Dorsolateral prefrontal cortex (tissue), 122 donors: ENCODE measurements at places on chromosomes 7 and 10. TPM values are rescaled to one million over a fixed set of nuclear protein-coding genes. Genes with fewer than 3 reads are reported as not detected.
A peak's percentile ranks its signal among the peaks of the same experiment; 100 is the strongest.

DNA sequence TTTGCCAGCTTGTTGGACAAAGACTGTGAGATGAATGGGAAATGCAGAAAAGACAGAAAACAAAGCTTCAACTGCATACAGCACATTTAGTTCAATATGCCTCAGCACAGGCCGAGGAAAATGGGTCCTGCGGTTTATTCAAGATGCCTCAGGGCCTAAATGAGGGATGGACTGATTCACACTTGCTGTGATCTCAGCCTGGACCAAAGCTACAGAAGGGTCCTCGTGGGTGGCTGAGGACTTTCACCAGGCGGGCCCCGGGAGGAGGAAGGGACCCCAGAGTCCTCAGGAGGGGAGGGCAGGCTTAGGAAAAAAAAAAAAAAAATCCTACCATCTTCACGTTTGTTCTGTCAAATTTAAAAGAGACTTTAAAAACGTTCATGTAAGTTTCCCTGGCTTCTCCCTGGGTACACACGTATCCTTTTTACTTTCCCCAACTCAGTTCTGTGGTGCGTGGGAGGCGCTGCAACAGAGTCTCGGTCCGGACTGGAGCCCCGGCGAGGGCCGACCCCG, 624 bp upstream of the ZNF783 start:
- no peak for DNase-seq

- DNase-seq, result no peak
Measured at GRCh38 chr10:24826009-24826408, 102.3 kb upstream of the ARHGAP21 start.

- no peak for DNase-seq
Measured at GRCh38 chr10:97468162-97468561, 22.2 kb downstream of the ZDHHC16 start.

GRCh38 chr7:79668292-79668691, 214.8 kb upstream of the MAGI2 start:
- DNase-seq, result no peak

GRCh38 chr10:4069491-4069890, 284.5 kb upstream of the KLF6 start:
- DNase-seq, result no peak

DNA sequence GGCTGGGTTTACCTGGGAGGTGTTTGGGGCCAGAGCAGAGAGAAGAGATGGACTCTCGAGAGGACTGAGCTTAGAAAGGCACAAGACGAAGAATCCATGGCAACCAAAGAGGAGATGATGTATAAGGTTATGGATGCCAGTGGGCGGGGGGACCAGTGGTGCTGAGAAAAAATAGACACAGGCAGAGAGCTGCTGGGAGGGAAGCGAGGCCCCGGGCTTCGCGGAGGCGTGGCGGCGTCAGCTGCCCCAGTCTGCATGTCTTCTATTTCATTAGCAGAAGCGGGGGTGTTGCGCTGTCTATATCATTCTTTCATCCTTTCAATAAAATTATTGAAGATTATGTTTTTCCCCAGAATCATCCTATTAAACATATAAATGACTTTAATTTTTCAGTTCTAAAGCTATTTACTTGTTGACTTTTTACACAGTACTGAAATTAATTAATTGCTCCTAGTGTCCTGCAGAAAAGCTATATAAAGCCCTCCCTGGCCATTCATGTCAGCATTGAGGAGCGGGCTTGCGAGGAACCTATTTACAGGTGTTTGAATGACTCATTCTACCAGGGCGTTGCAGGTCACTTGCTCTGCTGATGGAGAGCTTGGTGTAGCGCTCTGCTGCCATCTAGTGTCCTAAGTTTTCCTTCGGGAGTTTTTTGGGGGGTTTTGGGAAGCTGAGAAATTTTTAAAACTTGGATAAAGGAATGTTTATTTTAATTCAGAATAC, 42.9 kb upstream of the BHLHA15 start:
- peak; percentile 58 for DNase-seq

Gene DDC
- total RNA-seq, result not detected

GRCh38 chr7:100599911-100600729, 2.0 kb upstream of the PCOLCE start:
- no peak for DNase-seq

DNA sequence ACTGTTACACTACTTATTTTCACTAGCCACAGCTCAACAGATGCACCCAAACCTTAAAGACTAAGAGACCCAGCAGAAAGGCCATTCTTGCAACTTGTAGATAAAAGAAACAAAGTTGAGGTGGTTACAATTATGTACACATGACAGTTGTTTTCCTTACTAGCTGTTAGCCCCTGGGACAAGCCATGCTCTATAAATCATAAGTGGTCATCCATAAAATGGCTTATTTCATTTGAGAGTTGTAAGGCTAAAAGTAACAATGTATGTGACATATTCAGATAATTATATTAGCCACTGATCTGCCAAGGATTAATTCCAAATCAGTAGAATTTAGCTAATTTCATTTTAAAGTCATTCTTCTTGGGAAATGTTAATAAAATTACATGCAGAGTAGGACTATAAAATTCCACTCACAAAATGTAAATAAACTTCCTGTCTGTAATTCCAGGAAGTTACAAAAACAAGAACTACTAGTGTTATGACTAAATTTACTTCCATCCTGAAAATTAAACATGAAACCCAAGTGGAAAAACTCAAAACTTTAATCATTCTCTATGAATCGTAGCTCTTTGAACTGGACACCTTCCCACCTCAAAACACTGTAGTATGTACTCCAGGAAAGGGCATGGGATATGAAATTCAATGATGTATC, 13.3 kb downstream of the SLC37A3 start:
- DNase-seq, result no peak

DNA sequence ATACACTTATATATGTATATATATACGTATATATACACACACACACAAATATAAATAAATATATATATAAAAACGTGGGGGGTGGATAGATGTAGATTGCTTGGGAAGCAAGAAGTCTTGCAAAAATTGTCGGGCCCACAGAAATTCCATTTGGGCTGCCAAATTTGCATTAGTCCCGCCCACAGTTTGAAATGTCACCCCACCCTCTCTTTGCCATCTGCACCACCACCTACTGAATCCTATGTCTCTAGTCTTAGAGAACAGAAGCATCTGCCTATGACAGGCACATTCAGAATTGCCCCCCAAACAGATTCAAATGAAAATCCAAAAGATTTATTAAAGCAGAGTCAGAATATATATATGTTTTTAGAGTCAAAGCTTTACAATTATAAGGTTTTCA, 25.6 kb upstream of the CACNA2D1 start:
- no peak for DNase-seq

DNA sequence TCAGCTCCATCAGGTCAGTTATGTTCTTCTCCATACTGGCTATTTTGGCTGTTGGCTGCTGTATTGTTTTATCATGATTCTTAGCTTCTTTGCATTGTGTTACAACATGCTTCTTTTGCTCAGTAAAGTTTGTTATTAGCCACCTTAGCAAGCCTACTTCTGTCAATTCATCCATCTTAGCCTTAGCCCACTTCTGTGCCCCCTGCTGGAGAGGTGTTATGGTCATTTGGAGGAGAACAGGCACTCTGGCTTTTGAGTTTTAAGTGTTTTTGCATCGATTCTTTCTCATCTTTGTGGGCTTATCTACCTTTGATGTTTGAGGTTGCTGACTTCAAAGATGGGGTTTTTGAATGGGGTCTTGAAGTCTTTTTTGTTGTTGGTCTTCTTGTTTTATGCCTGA, 204.6 kb upstream of the FOXP2 start:
- DNase-seq, result no peak

Gene PKD2L1
- 5.6 TPM for total RNA-seq

DNA sequence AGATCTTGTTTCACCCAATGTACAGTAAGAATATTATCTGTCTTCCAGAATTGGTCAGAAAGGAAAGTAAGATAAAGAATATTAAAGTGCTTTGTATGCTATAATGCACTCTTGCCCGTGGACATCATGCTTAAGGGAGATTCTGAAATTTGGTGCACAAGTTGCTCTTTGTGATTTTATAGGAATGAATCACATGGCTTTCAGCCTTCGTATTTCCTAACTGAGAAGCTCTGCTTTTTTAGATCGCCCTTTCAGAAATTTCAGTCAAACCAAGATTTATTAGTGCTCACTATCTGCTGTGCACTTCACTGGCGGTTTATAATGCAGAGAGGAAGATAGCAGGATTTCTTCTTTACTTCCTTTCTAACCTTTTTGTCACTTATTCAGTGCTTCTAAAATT, 1248.5 kb upstream of the LRRN3 start:
- DNase-seq, result no peak

GRCh38 chr10:12443026-12443425, 93.7 kb downstream of the CAMK1D start:
- no peak for DNase-seq

DNA sequence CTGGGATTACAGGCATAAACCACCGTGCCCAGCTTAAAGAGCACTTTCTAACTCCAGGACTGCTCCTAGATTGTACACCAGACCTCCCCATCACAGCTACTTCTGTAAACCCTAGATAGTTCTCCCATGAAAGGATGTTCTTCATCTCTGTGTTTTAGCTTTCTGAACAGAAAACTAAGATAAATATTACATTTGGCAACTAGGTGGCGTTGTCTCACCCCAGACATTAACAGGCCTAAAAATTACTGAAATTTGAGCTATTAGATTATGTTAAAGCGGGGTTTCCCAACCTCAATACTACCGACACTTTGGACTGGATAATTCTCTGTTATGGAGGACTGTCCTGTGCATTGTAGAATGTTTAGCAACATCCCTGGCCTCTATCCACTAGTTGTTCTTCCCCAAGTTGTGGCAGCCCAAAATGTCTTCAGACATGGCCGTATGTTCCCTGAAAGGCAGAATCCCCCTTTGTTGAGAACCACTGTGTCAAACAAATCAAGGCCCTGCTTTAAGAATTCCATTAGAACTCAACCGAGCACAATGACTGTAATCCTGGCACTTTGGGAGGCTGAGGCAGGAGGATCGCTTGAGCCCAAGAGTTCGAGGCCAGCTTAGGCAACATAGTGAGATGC, 19.1 kb downstream of the ATOH7 start:
- no peak for DNase-seq

Gene MBLAC1
- total RNA-seq, result 8.0 TPM

DNA sequence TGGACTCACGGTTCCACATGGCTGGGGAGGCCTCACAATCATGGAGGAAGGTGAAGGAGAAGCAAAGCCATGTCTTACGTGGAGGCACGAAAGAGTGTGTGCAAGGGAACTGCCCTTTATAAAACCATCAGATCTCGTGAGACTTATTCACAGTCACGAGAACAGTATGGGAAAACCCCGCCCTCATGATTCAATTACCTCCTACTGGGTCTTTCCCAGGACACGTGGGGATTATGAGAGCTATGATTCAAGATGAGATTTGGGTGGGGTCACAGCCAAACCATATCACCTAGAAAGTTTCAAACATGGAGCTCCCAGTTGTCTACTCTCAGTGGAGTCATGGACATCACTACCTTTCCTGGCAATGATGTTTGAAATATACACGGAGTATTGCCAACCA, 49.6 kb downstream of the CYCS start:
- DNase-seq, result no peak

DNA sequence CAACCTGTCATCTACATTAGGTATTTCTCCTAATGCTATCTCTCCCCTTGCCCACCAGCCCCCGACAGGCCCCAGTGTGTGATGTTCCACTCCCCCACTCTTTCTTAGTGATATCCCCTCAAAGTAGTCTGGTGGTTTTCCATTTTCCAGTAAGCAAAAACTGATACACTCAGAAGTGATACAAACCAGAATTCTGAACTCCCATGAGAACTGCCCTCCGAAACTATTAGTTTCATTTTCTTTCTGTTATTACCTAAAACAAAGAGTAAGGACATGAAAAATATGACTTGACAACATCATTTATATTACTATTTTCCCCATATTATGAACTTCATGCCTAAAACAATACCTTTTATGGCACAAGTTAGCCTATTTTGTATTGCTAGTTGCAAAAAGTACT, 175.0 kb downstream of the OTUD1 start:
- DNase-seq, result no peak

DNA sequence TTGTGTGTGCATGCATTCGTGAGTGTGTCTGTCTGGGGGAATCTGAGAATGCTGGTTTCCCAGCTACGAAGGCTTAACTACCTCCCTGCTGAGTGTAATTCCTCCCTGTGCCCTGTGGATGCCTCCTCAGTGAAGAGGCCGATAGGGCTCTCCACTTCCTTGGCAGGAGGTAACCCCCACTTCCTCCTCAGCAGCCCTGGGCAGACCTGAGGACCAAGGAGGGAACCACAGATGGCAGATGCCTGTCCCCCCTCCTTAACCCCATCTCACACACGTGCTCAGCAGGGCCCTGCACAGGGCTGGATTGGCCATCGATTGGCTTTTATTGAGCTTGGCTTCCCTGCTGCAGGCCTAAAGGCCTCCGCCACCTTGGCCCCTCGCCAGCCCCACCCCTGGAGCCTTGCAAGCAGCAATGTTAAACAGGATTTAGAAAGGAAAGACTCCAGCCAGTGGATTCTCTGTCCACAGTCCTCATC, 45.6 kb upstream of the LRRC4 start:
- peak; percentile 36 for DNase-seq

- DNase-seq, result no peak
Measured at GRCh38 chr7:95097291-95097690, 189.9 kb downstream of the PPP1R9A start.

- no peak for DNase-seq
Measured at GRCh38 chr7:34011017-34011695, 105.8 kb downstream of the BMPER start.

Gene CYP26A1
- 3.5 TPM for total RNA-seq

GRCh38 chr10:14723052-14723689, 51.5 kb downstream of the FAM107B start:
- no peak for DNase-seq

- no peak for DNase-seq
Measured at GRCh38 chr10:30503700-30504266, 69.8 kb downstream of the MAP3K8 start.

- DNase-seq, result peak; percentile 76
Measured at GRCh38 chr7:39949971-39950472, at the start of gene CDK13. TSS of gene CDK13 (plus strand) at chr7:39950256. CDS start at chr7:39950642, 386 bp downstream.

Gene CTAGE4
- 0.35 TPM for total RNA-seq

Gene TMEM270
- total RNA-seq, result not detected
